Stimulated activated CD4-positive, alpha-beta T cell treated with anti-CD3 and anti-CD28 coated beads, TNF-alpha, amount 100 ng/mL, for 48 hours (primary cell): ENCODE measurements at places on chromosomes 6 and 20.

- no peak for DNase-seq
Observed at GRCh38 chr6:166006900-166007301, 160.8 kb downstream of the TBXT start.

GRCh38 chr6:150149146-150149545 is 6.3 kb downstream of the PPP1R14C start:
- DNase-seq, result no peak

- no peak for DNase-seq
Observed at GRCh38 chr6:147057705-147058342, 146.4 kb upstream of the STXBP5 start.

- no peak for DNase-seq
Observed at GRCh38 chr6:113055061-113055460, 707.9 kb downstream of the RFPL4B start.

DNA sequence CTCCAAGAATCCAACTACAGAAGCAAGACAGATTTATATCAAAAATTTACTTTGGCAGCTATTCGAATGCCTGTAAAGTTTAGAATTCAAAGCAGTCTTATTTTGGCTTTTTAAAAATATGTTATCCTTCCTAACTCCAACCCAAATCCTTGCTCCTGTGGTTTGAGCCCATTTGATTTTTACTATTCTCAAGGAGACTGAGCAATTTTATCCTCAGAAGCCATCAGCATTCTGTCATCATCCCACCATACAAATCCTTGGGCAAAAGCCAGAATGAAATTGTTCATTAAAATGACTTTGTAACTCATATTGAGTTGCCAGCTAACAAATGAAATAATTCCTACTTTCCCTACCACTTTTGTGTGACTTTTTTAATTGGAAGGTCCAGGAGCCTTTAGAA is 392.8 kb downstream of the ADGRB3 start:
- no peak for DNase-seq

DNA sequence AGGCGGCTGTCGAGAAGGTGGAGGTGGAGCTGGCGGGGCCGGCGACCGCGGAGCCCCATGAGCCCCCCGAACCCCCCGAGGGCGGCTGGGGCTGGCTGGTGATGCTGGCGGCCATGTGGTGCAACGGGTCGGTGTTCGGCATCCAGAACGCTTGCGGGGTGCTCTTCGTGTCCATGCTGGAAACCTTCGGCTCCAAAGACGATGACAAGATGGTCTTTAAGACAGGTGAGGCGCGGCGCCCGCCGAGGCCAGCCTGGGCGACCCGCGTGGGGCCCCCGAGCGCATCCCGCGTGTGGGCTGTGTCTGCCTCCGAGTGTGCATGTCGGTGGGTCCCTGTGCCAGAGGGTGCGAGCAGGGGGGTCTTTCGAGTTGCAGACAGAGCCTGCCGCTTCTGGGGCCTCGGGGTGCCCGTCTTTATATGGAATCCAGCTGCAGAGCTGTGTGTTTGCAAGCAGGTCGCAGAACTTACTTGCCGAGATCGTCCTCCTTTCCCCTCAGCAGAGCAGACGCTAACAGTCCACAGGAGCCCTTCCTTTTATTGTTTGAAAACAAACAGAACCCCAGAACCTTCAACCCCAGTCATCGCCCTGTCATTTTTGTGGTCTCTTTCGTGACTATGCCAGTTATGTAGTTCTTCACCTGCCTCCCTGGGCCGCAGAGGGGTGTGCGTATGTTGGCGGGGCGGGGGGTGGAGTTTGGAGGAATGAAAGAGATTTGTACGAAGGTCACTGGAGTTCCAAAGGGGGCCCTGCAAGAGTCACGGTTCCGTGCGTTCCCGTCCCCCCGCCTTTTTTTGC is 766 bp downstream of the SLC16A10 start:
- peak; percentile 47 for DNase-seq

DNA sequence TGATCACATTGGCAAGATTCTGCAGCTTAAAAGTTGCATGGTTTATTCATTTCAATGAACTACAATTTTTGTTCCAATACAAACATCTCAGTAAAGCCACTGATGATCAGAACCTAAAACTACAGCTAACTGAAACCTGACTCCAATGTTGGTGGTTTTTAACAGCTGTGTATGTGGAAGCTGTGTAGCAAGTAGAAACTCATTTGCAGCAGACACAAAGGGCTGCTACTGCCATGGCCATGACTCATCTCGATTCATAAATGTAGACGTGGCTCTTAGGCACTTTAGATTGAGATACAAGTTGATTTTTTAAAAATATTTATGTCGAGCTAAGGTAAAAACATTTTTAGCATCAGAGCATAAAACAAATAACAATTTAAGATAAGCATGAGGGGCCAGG is 19.5 kb upstream of the MAP3K4 start:
- DNase-seq, result no peak

GRCh38 chr6:111842891-111843290 is 30.4 kb downstream of the FYN start:
- no peak for DNase-seq

GRCh38 chr6:15553736-15554294 is 109.0 kb downstream of the DTNBP1 start:
- DNase-seq, result no peak

GRCh38 chr6:6796818-6797217 is 208.3 kb downstream of the LY86 start:
- no peak for DNase-seq

DNA sequence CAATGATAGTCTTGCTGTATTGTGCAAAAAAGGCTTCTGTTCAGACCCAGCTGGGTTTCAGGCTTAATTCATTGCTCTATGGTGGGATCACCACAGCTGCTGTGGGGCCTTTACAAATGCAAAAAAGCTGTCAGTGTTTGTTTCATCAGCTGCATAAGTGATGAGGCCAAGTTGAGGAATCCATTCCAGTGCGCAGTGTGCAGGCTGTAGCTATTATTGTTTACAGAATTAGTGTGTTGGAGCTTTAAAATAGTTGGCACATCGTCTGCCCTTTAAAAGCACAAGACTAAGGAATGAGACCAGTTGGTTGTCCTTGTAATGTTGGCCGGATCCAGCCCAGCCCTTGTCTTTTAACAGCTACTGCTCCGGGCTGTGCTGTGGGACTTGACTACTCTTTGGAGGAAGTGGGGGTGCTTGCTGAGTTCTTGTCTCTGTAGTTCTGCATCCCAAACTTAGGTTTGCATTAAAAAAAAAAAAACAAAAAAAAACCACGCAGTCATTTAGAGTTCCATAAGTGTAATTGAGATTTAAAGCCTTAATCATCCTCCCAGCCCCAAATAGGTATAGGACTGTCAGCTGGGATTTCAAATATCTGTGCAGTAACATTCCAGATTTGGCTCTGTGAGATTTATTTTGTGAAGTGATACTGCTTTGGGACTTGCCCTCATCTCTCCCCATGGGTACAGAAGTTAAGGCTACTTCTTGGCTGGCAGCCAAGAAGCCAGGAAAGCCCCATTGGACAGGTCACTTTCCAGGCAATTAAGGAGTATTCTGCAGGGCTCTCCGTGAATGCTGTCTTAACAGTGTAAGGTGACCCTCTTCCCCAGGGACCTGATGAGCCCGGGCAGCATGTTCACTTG is 19.3 kb downstream of the JARID2 start:
- DNase-seq, result no peak
